ENCODE measurements at places on chromosomes 11 and 22.
A peak's percentile ranks its signal among the peaks of the same experiment; 100 is the strongest.

- peak; percentile 57 for DNase-seq
Measured at GRCh38 chr11:6353367-6353987, 33.2 kb upstream of the CAVIN3 start.

DNA sequence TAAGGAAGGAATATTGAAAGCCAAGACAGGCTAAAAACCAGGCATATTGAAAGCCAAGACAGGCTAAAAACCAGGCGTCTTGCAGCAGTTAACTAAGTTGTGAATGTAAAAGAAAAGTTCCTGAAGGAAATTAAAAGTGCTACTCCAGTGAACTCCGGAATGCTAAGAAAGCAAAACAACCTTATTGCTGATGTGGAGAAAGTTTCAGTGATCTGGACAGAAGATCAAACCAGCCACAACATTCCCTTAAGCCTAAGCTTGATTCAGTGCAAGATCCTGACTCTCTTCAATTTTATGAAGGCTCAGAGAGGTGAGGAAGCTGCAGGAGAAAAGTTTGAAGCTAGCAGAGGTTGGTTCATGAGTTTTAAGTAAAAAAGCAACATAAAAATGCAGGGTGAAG lies 51.4 kb downstream of the PACS1 start:
- DNase-seq = no peak

DNA sequence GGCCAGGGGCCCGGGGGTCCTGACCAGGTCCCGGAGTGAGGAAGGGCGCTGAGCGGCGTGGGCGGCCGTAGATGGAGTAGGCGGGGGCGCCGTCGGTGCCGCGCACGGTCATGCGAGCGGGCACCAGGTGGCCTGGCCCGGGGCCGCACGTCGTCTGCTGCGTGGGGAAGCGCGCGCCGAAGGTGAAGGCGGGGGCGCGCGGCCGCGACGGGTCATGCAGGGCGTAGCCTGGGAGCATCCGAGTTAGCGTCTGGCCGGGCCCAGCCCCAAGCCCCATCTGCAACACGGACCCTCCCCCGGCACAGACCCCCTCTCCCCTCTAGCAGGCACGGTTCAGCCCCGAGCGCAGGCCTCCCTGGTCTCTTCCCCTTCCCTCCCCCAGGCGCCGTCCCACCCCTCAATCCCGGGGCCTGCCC lies 1.7 kb upstream of the TYMP start:
- DNase-seq = peak; percentile 35

GRCh38 chr11:64935359-64936081 lies at the start of gene GPHA2:
TSS of gene GPHA2 (minus strand) at chr11:64935893. CDS start at chr11:64935460, 433 bp downstream.
- DNase-seq = peak; percentile 64

DNA sequence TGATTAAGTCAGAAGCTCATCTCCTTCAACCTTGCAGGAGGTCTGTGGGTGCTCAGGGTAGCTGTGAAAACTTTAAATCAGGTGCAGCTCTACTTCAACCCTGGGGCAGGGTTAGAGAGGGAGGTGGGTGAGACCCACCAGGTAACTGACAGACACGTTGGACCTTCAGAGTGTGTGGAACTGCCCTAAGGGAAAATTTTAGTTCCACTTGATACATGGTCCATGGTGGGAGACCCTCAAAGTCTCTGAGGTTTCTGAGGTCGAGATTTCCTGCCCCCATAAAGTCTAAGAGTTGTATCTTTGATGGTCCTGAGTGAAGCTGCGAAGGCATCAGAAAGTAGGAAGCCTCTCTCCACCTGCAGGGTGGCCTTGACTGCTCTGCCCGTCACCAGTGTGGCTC lies 23.9 kb upstream of the NNMT start:
- DNase-seq = no peak

DNA sequence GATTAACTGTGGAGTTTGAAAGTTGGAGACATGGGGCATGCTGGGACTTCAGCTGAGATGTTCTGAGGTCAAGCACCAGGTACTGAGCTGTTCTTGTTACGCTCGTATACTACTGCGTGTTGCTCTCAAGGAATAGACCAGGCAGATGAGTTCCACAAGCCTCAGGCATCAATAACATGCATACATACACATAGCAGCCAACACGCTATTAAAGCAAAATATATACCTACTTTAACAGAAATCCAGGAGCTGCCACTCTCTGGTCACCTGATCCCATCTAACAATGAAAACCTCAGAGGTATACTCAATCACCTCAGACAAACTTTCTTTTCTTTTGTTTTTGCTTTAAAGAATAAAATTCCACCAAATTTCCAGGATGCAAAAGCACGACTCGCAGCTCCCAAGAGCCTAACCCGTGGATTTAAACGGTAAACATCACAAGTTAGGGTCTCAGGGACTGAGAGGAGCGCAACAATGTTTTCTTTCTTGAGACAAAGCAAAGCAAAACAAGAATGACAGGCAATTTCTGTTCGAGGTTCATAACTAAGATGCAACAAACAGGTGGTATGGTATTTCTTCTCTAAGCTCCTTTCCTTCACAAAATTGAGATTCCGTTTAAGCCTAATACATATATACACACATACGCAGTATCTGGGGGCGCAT lies 16.5 kb downstream of the BLID start:
- DNase-seq = no peak

- no peak for DNase-seq
Measured at GRCh38 chr22:23395530-23396361, 184.3 kb downstream of the IGLL1 start.

GRCh38 chr11:69642549-69642912 lies 1.6 kb downstream of the CCND1 start:
- no peak for DNase-seq

GRCh38 chr11:285021-285893 lies 3.7 kb upstream of the PGGHG start:
- DNase-seq = no peak

DNA sequence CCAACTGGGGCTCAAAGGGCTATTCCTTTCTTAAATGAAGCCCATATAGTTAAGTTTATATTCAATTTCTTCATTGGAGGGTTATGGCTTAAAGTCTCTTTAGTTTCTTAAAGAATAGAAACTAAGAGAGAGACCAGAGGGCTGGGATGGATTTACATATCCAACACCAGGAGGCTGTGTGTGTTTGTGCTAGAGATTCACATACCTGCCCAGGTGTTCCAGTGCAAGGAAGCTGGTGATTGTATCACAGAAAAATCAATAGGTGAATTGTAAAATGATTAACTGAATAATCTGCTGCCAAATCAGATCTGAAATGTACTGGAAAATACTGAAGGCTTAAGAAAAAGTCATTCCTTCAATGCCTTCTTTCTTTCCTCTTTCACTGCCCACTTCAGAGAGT lies 148.2 kb upstream of the BDNF start:
- no peak for DNase-seq

DNA sequence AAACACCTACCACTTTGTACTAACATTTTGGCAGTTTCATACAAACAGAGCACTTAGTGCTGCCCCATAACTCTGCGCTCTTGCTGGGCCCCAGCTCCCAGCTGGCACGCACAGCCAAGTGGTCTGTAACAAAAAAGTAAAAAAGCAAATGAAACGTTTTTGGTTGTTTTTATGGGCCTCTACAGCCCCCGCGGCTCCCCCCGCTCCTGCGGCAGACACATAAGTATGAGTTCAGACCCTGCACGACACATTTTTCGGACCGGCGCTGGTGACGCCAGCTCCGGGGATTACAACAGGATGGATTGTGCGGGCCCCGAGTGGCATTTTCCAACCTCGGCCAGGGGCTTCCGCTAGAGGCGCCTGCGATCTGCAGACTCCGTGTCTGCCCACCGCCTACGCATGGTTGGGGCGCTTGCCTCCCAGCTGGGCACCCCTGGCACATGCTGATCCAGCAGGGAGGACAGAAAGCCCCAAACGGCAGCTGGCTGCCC lies 418.2 kb downstream of the SOX6 start:
- DNase-seq = no peak

DNA sequence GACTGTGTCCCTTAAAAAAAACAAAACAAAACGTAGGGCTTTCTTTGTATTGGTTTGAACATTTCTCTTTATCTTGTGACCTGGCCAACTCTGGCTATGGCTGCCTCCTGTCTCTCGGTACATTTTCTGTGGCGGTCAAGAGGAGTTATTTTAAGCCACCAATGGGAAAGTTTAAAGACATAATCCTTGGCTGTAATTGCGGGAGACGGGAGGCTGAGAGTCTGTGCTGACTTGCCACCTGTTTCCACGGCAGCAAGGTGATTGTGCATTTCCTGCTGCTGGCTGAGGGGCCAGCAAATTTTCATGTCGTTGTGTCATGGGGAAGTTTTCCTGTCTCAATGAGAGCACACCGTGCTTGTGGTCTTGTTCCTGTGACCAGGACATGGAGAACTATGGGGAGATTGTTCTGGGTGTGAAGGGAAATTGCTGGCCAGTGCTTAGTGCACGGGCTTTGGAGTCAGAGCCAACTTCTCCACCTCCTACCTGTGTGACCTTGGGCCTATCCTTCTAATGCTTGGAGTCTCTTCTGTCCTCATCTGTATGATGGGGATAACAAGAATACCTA lies 11.0 kb downstream of the PTPRJ start:
- no peak for DNase-seq

DNA sequence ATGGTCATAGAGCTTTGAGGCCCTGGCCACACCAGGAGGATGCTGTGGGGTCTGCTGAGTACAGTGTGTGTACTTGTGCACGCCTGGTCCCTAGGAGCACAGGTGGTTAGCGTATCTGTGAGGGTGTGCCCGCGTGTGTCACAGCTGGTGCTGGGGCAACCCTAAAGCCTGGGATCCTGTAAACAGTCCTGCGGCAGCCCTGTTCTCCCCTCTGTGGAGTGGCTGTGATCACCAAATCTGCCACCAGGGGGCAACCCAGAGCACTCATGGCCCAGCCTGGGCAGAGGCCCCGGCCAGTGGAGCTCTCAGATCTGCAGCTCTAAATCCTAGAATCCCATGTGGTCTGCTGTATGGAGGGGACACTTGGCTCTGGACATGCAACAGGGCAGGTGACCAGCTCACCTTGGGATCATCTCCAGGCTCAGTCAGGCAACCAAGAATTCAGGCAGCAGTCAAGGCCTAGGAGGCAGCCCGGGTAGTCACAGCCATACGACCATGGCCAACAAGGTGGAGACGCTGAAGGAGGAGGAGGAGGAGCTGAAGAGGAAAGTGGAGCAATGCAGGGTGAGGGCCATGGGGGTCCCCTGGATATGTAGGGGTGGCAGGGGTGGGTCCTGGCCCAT lies 3.9 kb downstream of the SH3BP1 start:
- peak; percentile 96 for DNase-seq

DNA sequence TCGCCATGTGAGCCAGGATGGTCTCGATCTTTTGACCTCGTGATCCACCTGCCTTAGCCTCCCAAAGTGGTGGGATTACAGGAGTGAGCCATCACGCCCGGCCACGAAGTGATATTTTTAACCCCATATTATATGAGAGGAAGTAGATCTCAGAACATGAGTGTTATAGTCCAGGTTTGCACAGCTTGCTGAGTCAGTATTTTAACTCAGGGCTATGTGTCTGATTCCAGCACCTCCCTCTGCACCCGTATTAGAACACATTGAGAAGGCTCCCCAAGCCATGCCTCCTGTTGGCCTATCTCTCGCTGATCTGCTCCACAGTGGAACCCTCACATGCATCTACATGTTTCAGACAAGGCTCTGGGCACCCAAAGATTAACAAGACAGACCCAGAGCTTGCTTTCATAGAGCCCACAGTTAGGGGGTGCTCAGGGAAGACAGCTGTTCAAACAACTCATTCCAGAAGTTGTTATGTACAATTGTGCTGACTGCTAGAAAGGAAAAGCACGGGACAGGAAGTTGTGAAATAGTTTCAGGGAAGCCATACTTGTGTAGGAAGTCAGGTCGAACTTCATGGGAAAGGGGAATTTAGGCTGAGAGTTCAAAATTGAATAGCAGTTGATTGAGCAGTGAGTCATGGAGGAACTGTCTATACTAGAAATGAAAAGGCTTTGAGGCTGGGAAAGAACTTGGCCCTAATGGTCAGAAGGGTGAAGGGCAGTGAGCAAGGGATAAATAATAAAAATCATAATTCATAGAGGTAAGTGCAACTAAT lies 49.3 kb upstream of the CLPB start:
- DNase-seq = no peak

- no peak for DNase-seq
Measured at GRCh38 chr11:71322861-71323582, 70.6 kb upstream of the SHANK2 start.

Data from glutamatergic neuron (in vitro differentiated cells).